ENCODE measurements at places on chromosomes 3 and 15. TPM values are rescaled to one million over a fixed set of nuclear protein-coding genes. Genes with fewer than 3 reads are reported as not detected.

DNA sequence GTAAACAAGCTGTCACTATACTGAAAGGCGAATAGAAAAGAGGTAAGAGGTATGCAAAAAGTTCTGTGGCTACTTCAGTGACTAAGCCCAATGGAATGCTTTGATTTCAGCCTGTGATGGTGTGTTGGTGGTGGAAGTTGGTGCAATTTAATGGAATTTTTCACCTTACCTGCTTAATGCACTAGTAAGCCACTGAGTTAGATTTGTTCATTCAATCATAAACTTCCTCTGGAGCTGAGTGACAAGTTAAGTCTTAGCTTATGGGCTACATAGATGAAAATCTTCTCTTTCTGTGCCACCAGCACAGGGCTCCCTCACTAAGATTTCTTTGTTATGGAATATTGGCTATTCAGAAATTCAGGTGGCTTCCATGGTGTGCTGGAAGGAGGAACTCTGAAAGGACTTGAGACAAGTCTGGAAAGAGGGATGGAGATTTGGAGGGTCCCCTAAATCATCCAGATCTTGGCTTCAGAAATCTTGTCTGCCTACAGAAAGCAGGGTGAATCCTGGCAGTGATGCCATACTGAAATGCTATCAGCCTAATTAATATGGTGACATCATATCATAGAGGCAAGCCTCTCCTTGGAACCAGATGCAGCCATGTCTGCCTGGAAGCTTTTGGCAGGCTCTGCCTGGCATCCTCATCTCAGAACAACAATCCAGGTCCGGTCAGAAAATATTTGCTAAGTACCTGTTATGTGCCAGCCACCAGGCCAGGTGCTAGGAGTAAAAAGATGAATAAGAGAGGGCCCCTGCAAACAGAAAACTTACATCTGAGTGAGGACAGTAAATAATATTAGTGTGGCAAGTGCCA, 8.1 kb upstream of the GAP43 start:
- no peak for DNase-seq

DNA sequence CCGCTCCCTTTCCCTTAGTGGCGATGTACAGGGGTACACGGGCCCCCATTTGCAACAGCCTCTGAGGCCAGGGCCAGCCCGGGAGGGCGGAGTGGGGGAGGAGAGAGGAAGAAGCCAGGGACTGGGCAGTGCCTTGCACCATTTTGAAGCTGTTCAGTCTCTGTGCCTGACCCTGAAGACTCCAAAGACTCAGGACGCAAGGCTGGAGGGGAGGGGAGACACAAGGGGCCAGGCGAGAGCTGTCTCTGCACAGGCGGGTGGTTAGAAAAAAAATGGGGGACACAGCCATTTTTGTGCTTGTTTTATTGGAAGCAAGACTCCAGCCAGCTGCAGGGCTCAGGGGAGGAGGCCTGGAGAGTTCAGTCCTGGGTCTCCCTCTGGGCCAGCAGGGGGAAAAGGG, 1.6 kb downstream of the RPP25 start:
- no peak for DNase-seq

The MGA gene
- total RNA-seq, result 28.8 TPM

The GNAT1 gene
- not detected for total RNA-seq

DNA sequence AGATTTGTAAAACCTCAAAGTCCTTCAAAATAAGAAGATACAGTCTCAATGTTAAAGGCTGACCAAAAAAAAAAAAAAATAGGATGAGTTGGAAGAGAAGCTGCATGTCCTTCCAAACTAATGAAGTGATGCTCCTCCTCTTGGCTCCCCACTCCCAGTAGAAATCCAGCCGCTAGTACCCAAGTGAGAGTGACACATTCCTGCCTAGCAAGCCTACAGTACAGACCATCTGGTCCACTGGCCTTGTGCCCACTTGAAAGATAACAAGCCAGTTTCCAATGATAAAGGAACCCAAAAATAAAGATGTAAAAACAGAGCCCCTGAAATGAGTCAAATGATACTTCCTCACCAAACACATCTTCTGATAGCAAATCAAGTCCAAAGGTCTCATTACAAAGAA, 258.7 kb upstream of the NSMCE3 start:
- DNase-seq, result no peak

All from left ventricle myocardium superior (tissue), 1 donor.